ENCODE measurements at places on chromosomes 11 and 22.

GRCh38 chr22:25369041-25369440 is 149.6 kb downstream of the CRYBB2 start:
- DNase-seq, result no peak

GRCh38 chr11:11587122-11587521 is 34.7 kb downstream of the GALNT18 start:
- DNase-seq, result peak; percentile 25

- no peak for DNase-seq
Observed at GRCh38 chr11:120893440-120894201, 130.3 kb upstream of the TBCEL start.

GRCh38 chr11:75946531-75947530 is 131.8 kb downstream of the UVRAG start:
- peak; percentile 44 for DNase-seq

DNA sequence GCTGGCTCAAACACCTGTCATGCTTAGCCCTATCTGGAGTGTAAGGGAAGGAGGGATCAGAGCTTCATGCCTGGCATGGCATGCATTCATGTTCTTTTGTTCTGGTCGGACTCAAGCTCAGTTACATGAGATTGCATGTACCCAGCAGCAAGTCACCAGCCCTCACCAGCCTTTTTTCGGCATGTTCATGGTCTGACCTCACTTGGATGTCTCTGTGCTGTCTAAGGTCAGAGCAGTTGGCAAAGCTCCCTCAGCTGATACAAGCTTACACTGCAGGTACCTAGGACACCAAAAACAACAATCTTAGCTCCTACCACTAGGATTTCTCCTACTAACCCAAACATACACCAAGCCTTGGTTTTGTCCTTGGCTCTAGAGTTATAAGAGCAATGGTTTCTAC is 152.6 kb downstream of the BARX2 start:
- no peak for DNase-seq

- DNase-seq, result no peak
Observed at GRCh38 chr11:119520966-119521365, 98.0 kb upstream of the THY1 start.

- no peak for DNase-seq
Observed at GRCh38 chr11:98155696-98156095, 865.1 kb upstream of the CNTN5 start.

- peak; percentile 82 for DNase-seq
Observed at GRCh38 chr11:123478352-123478987, 48.4 kb downstream of the GRAMD1B start.

GRCh38 chr11:13859892-13860291 is 102.6 kb upstream of the SPON1 start:
- no peak for DNase-seq

DNA sequence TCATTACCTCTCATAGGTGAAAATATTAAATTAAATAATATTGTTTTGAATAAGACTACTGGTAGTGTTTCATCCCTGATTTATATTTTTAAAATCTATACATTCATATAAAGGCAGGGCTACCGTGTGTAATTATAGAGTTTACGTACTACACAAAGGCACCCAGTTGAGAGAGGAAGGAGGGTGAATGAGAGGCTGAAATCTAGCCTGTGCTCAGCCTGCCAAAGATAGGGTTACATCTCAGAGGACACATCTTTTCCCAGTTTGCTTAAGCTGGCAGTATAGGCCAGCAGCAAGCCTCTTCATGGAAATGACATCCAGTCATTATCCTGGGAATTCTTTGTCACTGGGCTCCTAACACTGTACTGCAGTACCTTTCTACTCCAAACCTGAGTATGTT is 7.5 kb upstream of the B3GNT6 start:
- DNase-seq, result no peak

DNA sequence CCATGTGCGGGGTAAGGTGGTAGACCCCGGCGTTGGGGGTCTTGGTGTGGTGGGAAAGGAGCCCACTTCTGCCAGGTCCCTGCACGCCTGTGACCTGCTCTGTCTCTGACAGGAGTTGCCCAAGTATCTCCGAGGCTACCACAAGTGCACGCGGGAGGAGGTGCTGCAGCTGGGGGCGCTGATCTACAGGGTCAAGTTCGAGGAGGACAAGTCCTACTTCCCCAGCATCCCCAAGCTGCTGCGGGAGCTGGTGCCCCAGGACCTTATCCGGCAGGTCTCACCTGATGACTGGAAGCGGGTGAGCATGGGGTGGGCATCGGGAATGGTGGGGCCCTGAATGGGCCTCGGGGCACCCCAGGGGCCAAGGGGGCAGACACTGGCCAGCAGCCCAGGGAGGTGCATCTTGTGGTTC is 83.0 kb downstream of the MYO7A start:
- DNase-seq, result no peak

DNA sequence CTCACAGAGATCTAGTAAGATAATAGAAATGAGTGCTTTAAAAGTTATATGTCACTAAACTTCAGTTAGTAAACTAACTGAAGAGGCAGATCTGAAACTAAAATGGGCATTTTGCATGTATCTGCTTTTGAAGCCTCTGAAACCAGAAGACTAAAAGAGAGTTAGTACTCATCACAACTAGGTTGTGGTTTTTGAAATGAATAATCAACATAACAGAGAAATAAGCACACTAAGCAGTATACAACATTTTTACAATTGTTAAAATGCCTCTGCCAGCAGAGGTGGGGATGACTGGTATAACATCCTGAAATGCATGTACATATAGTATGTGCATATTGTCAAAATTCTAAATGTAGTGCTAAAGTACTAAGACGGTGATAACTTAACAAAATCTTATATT is 564.5 kb downstream of the DLG2 start:
- DNase-seq, result no peak

DNA sequence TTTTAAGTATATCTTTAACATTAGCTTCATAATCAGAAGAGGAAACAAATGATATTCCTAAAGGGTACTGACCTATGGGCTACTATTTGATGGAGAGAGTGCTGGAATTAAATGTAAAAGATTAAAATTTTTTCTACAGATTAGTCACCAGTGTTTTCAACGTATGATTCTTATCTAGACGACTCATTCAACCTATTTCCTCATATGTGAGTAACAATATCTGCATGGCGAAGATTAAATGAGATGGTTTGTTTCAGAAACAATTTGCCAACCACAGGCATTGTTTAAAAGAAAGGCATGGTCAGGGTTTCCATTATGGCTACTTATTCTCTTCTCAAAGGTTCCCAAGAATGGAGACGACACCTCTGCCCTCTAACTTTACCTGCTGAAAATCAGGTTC is 20.4 kb downstream of the OR56B4 start:
- no peak for DNase-seq

GRCh38 chr11:20887137-20887536 is 217.8 kb downstream of the NELL1 start:
- DNase-seq, result no peak

GRCh38 chr22:37500745-37501609 is 14.8 kb upstream of the MFNG start:
- DNase-seq, result no peak

DNA sequence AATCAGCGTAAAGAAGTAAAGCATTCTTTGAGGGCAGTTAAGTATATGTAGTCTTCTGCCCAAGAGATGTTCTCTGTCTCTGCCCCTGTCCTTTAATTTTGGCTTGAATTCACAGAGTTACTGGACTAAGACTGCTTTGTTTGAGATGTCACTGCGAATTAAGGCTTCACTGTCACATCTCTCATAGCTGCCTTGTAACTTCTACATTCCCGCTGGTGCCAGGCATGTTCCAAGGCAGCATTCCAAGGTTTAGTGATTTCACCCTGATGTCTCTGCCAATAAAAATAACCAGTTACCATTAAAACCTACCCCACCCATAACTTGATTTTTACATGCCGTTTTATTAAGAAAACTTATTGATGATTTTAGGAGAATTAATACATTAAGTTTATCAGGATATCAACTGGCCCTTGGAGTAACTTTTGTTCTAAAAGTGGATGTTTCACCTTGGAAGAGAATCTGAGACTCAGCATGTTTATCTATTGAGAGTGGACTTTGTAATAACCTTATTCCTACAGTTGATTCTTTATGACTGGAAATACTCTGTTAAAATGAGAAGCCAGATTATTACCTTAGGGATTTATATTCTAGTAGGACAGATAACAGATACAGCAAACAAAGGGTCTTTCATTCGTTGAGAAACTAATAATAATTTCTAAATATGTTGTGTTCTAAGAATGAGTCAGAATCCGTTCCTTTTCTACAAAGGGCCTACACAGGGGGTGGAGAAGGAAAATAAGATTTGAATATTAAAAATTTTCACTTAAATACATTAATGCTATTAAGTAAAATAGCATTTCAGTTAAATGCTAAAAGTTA is 110.2 kb downstream of the UVRAG start:
- no peak for DNase-seq

GRCh38 chr11:83087035-83087434 is 15.3 kb upstream of the RAB30 start:
- DNase-seq, result no peak

DNA sequence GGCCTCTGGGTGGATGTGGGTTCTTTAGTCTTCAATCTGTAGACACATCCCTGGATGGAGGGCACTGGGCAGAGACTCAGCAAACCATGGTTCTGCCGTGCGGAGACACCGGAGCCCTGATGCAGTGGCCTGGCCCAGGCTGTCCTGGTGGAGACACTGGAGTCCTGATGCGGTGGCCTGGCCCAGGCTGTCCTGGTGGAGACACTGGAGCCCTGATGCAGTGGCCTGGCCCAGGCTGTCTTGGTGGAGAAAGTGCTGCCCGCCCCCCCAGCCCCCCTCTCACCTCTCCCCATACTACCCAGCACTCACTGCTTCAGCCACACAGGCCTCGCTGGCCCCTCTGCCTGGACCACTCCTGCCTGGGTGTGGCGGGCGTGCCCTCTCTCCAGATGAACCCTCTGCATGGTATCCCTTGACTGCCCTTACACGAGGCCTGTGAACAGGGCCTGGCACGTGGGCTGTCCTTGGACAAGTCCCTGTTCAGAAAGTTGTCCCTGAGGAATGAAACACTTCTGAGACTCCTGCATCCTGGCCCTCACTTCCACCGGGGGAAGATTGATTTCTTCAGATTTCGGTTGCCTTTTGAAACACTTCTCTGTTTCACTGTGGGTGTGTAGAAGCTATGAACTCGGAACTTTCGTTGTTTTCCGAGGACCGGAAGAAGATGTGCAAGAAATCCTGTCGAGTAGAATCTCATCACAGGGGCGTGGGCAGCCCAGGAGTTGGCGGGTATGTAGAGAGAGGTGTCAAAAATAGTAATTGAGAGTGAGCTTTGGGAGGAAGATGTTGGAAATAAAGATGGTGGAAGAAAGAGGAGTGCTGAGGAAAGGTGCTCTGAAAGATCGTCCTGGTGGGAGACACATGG is 26.2 kb downstream of the IGHMBP2 start:
- DNase-seq, result no peak

DNA sequence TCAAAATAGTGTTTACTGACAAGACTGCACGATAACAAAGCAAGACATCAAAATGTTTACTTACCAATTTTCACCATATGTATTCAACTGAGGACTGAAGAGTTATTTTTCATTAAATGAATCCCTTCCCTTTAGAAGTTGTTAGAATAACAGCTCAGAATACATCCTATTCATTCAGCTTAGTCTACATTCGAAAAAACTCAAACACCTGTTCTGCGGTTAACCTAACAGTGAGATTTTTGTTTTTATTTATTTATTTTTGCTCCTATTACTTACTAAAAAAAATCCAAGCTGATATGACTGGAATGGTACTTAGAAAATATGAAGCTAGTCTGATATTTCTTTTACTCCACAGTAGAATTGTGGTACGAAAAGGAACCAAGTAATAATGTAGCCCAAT is 10.0 kb downstream of the KCNA4 start:
- DNase-seq, result no peak

DNA sequence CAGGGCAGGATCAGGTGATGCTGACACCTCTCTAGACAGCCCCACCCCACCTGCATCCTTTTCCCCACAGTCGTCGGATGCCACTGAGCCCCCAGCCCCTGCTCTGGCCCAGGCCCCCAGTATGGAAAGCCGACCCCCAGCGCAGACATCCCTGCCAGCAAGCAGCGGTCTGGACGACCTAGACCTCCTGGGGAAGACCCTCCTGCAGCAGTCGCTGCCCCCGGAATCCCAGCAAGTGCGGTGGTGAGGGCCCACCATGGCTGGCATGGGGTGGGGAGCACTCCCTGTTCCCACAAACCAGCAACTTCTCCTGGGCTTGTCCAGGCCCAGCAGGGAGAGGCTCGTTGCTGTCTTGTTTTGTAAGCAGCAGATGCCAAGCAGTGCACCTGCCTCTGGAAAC is 9.5 kb upstream of the SH3BP1 start:
- no peak for DNase-seq

DNA sequence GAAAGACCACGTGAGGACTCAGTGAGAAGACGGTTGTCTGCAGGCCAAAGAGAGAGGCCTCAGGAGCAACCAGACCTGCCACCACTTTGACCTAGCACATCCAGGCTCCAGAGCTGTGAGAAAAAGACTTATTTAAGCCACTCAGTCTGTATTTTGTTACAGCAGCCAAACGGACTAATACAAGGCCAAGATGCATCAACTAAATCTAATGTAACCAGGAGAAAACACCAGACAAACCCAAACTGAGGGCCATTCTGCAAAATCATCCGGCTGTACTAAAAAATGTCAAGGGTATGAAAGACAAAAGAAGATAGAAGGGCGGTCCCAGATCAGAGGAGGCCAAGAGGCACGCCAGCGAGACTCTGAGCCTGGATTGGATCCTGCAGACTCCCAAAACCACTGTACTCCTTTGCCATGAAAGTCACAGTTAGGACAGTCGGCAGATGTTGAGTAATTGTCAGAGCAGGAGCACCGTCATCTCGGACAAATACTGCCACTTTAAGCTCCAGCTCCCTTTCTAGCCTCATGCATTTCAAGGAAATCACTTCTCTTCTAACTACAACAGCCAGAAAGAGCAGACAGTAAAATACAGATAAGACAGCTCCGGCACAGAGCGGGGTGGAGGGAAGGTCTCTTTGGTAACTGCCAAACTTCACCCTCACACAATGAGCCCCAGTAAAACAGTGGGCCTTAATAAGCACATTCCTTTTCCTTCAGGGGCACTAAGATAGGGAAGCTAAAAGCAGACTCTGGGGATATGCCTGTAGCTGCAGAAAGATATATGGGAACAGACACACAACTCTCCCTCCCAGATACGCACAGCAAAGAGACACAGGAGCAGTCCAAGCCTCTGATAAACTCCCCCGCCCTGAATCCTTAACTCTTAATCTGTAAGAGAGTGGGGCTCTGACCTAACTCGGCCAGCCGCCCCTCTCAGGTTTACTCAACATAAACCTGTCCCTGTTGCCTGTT is 3.5 kb upstream of the ZP1 start:
- DNase-seq, result no peak

DNA sequence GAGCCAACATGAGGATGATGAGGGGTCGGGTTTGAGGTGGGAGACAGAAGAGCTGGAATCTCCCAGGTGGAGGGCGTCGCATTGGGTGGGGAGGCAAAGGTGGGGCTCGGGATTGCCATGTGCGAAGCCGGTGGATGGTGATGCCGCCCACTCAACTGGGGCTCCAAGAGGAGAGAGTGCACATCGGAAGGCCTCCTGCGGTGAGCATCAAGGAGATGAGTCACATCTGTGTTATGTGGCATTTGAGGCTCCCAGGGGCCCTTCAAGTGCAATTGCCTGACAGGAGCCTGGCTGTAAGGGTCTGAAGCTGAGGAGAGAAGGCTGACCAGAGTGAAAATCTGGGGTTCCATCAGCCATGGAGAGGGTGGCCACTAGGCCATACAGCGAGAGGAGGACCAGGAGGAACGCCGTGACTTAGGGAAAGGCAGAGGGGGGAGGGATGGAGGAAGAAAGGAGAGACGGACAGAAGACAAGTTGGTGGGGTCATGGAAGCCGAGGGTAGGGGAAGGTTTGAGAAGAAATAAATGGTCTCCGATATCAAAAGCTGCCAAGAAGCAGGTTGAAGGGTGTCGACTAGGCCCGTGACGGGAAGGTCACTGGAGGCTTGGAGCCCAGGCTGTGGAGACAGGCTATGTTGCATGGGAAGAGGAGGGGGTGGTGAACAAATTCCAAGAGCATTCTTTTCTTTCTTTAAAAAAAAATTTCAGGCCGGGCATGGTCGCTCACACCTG is 21.3 kb downstream of the RASD2 start:
- peak; percentile 84 for DNase-seq

All from fibroblast of skin of abdomen (primary cell).